ENCODE measurements at places on chromosomes 7 and 10.

DNA sequence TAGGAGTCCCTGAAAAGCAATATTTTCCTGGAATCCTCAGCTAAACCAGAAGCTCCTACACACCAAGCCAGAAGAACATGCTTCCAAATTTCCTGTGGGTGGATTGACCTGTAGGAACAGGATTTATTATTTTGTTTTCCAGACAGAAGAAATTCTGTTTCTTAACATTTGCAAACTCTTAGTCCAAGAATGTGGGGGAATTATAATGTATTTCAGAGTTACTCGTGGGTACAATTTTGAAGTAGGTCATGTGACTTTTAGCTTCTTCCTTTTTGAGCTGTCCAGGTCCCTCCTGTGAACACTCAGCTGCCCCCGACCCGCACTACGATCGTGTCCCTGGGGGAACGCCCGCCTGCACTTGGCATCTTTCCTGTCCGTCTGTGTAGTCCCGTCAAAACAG, 27.7 kb upstream of the VIPR2 start:
- DNase-seq = no peak

DNA sequence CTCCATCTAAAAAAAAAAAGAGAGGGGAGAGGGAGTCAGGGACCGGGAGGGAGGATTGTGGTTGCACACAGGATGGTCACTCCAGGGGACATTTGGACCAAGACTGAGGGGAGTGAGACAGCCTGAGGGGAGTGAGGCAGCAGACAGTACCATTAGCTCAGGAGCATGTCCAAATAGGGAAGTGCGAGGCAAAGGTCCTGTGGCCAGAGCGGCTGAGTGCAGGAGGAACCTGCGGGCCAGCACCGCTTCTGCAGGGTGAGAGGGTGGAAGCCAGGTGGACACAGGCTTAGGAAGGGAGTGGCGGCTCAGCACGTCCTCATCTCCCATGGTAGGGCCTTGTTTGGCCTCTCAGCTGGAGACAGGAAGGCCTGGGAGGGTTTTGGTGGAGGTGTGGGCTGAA, 48.9 kb upstream of the PFKFB3 start:
- DNase-seq = no peak

DNA sequence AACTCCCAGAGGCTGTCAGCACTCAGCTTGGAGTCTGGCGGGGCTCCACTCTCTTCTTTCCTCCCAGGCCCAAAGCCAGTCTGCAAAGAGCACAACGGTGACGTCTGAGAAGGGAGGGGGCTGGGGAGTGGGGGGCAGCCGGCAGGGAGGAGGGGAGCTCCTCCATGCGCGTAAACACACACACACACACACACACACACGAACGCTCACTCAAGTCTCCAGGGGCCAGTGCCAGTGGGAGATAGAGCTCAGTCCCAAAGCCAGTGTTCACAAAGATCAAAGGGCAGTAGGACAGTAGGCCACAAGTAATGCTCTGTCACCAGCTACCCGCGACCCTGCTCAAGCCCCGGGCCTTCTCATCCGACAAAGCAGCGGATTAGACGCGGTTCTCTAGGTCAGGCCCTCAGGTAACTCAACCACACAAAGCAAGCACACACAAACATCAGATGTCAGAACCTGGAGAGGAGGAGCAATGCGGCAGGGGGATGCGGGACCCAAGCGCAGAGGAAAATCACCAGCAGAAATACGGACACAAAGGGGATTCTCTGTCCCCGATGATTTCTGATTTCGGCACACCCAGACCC, 19.9 kb downstream of the TCAF1 start:
- DNase-seq = peak; percentile 83

- no peak for DNase-seq
Observed at GRCh38 chr7:128398016-128398840, 11.6 kb downstream of the IMPDH1 start.

DNA sequence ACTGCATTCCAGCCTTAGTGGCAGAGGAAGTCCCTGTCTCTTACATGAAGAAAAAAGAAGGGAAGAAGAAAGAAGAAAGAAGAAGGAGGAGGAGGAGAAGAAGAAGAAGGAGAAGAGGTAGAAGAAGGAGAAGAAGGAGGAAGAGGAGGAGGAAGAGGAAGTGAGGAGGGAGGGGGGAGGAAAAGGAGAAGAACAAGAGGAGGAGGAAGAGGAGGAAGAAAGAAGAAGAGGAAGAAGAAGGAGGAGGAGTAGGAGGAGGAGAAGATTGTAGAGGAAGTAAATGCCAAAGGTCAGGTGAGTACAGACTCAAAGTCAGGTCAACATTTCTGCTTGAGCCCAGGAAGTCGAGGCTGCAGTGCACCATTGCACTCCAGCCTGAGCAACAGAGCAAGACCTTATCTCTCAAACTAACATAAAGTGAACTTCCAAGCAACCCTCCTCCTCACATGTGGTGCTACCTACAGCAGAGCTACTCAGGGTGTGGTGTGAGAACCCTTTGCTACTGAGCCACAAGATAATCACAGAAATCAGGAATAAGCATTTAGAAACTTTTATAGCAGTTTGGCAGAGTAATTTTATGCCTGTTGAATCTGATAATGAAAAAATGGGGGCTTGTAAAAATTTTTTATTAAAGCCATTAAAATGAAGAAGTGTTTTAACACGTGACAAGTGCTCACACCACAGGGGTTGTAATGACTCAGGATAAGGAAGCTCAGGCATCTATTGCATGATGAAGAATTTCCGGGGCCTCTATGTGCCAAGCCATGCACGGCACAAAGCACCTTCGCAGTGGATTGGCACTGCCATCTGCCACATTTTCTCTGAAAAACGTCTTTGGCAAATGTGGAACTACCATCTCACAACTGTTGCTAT, 224.9 kb upstream of the AUTS2 start:
- DNase-seq = no peak

DNA sequence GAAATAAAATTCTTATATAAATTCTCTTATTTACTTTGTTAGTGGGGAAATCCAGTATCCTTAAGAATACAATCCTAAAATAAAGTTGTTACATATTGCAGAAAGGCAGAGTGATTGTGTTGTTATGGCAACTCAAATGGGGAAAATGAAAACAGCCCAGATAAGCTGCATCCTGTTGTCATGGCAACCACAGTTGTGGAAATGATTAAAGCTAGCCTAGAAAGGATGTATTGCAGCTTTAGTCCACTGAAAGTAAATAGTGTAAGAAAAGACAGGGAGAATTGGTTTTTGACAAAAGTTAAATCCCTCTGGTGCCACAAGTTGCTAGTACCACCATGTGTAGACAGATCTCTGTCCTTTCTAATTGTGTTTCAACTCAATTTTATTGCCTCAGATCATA, 43.2 kb downstream of the BTRC start:
- DNase-seq = no peak

DNA sequence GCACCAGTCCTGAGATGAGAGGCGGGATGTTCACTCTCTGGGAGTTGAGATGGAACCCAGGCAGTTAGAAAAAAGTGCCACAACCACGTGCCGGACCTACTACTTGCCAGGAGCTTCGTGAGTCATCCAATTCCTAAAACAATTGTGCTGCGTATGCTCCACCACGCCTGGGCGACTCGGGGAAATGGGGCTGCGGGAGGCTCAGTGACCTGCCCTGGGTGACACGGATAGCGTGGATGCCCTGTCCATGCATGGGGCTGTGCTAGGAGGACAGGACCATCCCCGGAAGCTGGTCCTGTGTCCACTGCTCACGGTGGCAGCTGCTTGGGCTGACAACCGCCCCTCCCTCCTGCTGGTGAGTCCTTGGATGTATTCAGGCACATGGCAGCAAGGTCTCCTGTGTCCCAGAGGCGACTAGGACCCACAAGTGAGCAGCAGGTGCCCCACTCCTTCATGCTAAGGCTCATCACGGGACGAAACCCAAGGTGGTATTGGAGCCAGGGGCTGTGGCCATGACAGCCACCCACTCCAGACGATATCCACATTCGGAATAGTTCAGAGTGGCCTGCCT, 90.4 kb downstream of the BMS1 start:
- no peak for DNase-seq

GRCh38 chr7:10646194-10646593, 327.5 kb upstream of the PHF14 start:
- DNase-seq = no peak

DNA sequence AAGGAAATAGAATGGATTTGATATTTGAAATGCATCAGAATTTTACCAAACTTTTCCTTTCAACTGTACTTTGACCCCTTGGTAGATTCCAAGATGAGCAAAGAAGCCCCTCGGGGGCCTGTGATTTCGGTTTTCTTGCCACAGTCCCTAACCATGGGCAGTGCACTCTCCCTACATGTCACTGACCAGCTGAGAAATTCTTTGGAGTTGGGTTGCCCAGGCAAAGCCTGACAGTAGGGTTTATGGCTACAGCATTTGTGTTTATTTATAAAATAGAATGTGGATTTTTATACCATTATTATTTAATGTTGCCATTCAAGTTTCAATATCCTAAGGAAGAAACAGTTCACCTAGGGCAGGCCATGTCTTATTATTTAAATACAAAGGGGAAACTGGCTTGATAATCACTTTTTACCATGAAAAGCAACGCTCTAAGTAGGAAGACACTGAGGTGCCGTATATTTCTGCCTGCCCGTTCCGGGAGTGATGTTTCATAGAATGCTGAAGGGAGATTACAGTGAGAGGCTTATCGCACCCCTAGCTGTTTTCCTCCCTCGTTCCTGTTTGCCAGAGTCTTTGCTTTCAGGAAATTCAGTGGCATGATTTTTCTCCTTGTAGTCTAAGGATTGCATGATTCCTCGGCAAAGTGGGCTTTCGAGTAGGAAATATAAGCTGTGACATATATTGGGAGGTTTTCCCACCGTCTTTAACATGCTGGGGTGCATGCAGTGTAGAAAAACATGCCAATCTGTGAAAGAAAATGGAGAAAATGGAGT, 35.8 kb downstream of the WIPF3 start:
- DNase-seq = no peak

GRCh38 chr7:48289656-48290055, 118.4 kb downstream of the ABCA13 start:
- DNase-seq = no peak

- no peak for DNase-seq
Observed at GRCh38 chr7:33356336-33356735, 227.0 kb downstream of the BBS9 start.

DNA sequence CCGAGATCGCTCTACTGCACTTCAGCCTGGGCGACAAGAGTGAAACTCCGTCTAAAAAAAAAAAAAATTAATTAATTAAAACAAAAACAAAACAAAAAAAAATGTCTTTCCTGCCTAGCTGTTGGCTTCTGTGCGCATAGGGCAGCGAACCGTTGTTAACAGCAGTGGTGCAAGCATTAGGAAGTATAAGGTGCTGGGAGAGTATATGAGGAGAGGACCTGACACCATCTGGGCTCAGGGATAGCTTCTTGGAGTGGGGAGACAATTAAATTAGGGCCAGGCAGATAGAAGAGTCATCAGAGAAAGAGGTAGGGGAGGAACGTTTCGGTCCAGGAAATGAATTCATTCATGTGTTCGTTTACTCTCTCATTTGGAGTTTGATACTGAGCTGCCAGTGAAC, 46.2 kb upstream of the EZH2 start:
- no peak for DNase-seq

GRCh38 chr7:6092953-6093354, 61.8 kb downstream of the ANKRD61 start:
- no peak for DNase-seq

GRCh38 chr7:143013473-143013872, 13.5 kb downstream of the OR9A2 start:
- no peak for DNase-seq

GRCh38 chr10:117298219-117298618, 57.3 kb downstream of the SLC18A2 start:
- DNase-seq = no peak

- no peak for DNase-seq
Observed at GRCh38 chr7:100152937-100153666, 4.4 kb downstream of the LAMTOR4 start.

DNA sequence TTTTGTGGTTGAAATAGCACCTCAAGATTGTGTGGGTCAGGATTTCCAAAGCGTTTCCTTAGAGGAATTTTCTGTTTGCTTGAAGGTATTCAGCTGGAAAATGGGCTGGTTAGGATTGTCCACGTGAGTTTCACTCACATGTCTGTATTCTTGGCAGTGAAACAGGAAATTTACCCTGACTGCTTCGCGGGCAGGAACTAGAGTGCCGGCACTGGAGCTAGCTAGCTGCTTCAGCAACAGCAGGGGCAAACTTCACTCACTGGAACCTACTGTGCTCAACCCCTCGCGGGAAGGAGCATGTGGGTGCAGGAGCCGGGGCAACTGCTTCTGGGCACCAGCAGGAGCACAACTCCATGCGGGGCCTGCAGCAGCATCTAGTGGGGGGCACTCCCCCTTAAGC, 38.0 kb upstream of the RTKN2 start:
- no peak for DNase-seq

DNA sequence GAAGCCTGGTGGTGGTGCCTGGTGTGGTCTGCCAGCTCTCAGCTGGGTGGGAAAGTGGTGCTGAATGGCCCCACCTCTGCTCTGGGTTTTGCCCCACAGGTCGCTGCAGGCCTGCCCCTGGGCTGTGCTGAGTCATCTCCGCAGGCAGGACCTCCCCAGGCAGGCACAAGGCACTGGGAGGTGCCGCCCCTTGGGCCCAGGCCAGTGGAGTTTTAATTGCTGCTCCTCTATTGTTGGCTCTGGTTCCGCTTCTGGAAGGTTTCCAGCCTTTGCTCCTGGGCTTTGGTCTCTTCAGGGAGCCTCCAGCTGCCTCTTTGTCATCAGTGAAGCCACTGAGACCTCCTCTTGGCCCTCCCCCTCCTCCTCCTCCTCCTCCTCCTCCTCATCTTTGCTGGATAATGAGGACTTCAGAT, 180.3 kb upstream of the GRB10 start:
- DNase-seq = no peak

- DNase-seq = no peak
Observed at GRCh38 chr7:52609511-52609910, 425.9 kb upstream of the POM121L12 start.

- DNase-seq = peak; percentile 56
Observed at GRCh38 chr7:95246831-95247370, 77.4 kb downstream of the PON1 start.

GRCh38 chr10:25631471-25631870, 302.6 kb upstream of the MYO3A start:
- DNase-seq = no peak

GRCh38 chr7:24923172-24923865, 56.7 kb downstream of the OSBPL3 start:
- DNase-seq = no peak

DNA sequence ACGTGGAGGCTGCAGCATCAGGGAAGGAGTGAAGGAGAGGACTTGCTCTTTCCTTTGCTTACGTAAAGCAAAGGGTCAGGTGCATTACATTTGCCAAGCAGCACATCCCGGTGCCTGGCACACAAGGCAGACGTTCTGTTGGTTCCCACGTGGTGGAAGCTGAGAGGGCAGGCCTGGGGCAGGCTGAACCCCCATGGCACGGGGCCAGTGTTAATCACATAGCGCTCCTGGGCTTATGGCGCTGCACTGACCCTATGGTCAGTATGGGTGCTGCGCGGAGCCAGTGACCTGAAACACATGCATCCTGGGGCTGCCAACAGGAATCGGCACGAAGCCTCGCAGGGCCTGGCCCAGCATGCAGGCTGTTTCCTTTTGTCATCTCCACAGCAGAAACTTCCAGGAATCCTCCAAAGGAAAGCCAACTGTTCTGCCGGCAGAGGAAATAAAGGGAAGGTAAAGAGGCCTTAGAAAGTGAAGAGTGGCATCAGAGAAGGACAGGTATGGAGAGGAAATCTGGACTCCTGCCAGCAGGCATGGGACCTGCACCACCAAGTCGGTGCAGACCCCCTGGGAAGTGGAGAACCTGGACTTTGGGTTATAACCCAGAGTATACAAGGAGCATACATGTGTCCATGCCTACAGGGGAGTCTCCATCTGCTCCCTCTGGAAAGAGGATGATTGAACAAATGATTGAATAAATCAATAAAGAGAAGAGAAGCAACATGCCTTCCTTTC, 560.2 kb downstream of the TCERG1L start:
- DNase-seq = no peak

GRCh38 chr10:130105724-130106123, 4.9 kb downstream of the C10orf143 start:
- no peak for DNase-seq
